BJ (cell line): ENCODE measurements at places on chromosomes 1 and 21. TPM values are rescaled to one million over a fixed set of nuclear protein-coding genes. Genes with fewer than 3 reads are reported as not detected.

GRCh38 chr1:248752161-248753028 is 3.2 kb downstream of the LYPD8 start:
- no peak for DNase-seq

DNA sequence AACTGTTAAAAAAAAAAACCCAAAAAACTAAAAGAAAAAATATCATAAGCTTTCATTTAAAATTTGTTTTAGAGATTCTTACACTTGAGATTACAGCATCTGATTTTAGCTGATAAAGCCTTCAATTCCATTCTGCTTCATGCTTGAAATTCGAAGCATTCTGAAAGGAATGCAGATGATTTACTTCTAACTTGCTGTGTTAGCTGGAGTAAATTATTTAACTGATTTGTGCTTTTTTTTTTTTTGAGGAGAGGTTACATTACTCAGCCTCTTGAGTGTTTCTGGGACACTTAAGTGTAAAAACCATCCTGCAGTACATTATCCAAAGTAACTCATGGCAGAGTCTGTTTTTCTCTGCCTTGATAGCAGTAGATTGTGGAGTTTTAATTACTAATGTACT is 4.5 kb upstream of the TRIM67 start:
- no peak for DNase-seq

DNA sequence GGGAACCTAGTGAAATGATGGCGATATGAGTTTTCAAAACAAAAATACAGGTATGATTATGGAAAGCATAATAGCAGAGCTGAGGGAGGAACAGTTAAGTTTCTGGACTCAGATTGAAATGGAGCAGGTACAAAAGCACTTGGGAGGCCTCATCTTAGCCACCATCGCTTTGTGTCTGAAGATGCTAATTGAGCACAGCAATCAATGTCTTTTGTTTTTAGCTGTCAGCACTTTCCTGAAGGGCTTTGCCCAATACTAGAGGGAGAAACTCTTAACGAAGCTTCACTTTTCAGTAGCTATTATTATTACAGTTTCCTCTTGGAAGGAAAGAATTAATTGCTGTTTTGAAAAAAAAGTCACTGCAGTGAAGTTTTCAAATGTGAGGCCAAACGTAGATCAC is 348.7 kb downstream of the RWDD3 start:
- no peak for DNase-seq

DNA sequence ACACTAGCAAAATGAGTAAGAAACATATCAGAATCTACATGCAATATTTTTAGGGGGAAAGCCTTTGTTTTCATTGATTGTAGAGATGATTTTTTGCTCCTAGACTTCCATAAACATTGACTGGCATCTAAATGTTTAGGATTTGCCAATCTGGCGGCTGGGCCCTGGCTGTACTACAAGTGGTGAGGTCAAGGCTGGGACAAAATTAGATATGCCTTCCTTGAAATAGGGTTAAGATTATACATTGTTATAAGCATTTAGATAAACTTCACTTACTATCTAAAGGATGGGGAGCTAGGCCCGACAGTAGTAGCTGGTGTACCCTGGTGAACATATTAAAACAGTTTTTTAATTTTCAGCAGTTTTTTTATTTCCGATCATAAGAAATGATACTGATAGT is 5.2 kb downstream of the NFIA start:
- DNase-seq = no peak

DNA sequence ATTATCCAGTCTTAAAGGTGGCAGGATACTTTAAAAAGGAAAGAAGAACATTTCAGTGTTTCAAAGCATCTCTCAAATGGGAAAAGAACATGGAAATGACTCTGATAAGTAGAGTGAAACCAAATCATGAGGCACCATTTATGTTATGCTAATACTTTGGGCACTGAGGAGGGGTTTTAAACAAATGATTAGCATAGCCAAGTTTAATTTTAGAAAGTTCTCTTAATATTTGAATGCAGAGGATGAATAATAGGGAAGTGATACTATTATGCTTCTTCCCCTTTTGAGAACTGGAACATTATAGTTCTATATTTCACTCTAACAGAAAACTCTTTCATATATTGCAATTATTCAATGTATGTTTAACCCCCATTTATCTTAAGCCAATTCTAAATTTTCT is 1181.9 kb upstream of the PRMT6 start:
- DNase-seq = no peak

DNA sequence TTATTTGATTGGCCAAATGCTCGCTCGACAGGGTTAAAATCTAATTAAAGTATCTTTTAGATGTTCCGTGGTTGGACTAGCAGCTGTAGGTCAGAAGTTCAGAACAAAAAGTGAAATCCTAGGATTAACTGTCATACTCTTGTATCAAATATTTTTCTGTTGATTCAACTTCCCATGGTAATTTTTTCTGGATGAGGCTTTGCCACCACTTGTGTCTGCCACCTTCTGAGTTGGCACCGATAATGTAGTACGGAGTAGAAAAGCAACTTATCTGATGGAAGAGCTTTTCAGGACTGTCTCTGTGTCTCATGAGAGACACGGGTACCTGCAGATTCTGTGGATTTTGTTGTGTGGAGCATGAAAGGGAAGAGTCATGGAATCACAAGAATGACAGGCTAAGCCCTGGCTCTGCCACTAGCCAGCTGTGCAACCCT is 44.6 kb upstream of the CNN3 start:
- DNase-seq = no peak

DNA sequence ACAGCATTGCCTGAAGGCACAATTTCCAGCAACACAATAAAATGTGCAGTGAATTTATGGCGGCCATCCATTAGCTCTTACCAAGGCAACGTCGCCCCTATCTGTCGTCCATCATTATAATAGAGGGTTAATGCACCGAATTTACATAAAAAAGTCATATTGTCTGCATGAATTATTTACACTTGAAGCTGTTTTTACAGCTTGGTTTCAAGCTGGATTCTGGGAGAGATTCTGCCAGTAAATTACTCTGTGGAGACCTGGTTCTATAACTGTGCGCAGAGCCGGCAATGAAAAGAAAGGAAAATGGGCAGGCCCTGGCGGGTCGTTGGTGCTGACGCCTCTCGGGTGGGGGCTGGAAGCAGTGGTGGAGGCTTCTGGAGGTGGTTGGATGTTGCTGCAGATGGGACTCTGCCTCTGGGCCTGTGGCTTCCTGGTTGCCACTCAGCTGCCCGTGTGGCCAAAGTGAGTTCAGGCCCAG is 48.9 kb upstream of the POU3F1 start:
- no peak for DNase-seq

KCND3 gene
- 2.2 and 3.6 TPM in 2 replicates for polyA plus RNA-seq
